Activated T-helper 2 cell treated with anti-CD3 and anti-CD28 coated beads, Interferon-gamma antibody, Interleukin-2, Interleukin-4, amounts not matched to agents 10 μg/mL and 5 μg/mL and 100 μg/mL, durations not matched to agents 14 hours and 24 hours and 36 hours (primary cell): ENCODE measurements at places on chromosomes 1 and 21.
A peak's percentile ranks its signal among the peaks of the same experiment; 100 is the strongest.

DNA sequence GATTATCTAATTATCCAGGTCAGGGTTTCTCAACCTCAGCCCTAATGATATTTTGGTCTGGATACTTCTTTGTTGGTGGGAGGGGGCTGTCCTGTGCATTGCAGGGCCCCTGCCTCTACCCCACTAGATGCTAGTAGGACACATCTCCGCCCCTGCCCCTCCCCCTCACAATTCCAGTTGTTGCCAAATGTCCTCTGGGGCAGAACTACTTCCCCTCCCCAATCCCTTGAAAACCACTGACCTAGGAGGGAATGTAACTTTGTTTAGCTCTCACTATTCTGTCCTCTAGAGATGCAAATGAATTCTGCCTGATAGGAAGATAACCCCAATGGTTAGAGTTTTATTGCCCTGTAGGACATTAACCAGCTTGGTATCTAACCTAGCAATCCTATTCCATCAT is 8.1 kb downstream of the CACNA1S start:
- DNase-seq: no peak
- H3K27me3 ChIP-seq: peaks cover 1% of the 10 kb centered on the region
- H3K4me3 ChIP-seq: no peak overlapping the region
- H3K4me1 ChIP-seq: no peaks in the 10 kb centered on the region
- no peak overlapping the region for H3K27ac ChIP-seq

DNA sequence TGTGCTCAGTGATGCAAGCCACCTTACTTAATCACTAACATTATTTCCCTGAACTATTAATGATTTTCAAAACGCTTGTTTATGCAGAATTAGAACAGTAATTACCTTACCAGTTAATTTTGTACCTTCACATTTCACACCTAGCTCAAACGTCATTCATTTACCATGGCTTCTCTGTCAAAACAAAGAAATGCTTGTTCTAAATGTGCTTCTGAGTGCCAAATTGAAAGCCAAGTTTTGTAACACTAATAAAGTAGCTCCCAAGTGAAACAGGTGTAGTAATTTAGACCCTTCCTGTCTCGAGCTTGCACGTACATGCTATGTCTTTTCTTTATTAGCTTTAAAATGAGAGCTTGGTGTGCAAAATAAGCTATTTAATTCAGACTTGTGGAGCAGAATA is 533.7 kb upstream of the PKN2 start:
- H3K4me3 ChIP-seq: no peak overlapping the region
- no peaks in the 10 kb centered on the region for H3K27me3 ChIP-seq
- no peaks in the 10 kb centered on the region for H3K4me1 ChIP-seq
- no peak overlapping the region for H3K27ac ChIP-seq
- DNase-seq: no peak

DNA sequence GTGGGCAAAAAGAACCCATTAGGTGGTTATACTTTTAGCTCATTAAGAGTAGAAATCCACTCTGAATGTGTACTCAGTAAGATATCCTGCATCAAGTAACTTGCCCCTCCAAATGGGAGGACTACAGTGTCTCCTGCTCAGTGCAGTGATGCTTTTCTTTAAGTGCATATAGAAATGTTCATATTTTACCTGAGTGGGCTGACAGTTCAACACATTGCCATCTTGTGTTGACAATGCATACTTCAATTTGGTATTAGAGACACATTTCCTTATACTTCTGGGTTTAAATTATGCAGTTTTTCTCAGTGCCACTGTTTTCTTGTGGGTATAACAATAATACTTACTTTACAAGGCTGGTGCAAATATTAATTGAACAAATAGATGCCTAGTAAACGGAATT is 318.6 kb upstream of the TMPRSS15 start:
- no peaks in the 10 kb centered on the region for H3K4me1 ChIP-seq
- H3K36me3 ChIP-seq: no peaks in the 10 kb centered on the region
- H3K27me3 ChIP-seq: no peaks in the 10 kb centered on the region
- no peak overlapping the region for H3K4me3 ChIP-seq

- H3K27me3 ChIP-seq: peaks cover 2% of the 10 kb centered on the region
- no peaks in the 10 kb centered on the region for H3K36me3 ChIP-seq
- H3K4me1 ChIP-seq: no peaks in the 10 kb centered on the region
- no peak for DNase-seq
- no peak overlapping the region for H3K27ac ChIP-seq
- no peak overlapping the region for H3K4me3 ChIP-seq
These were observed 321.7 kb upstream of the PLXNA2 start for GRCh38 chr1:208565756-208566440.

- DNase-seq: no peak
- H3K4me3 ChIP-seq: peak overlapping the region; percentile 19
- H3K4me1 ChIP-seq: peaks cover 66% of the 10 kb centered on the region
- H3K27ac ChIP-seq: peak overlapping the region; percentile 85
These were observed 9.0 kb downstream of the ARHGEF2 start for GRCh38 chr1:155969377-155969791.

- H3K27me3 ChIP-seq: peaks cover 1% of the 10 kb centered on the region
- no peak overlapping the region for H3K27ac ChIP-seq
- H3K36me3 ChIP-seq: peaks cover 31% of the 10 kb centered on the region
- H3K4me1 ChIP-seq: peaks cover 11% of the 10 kb centered on the region
- no peak overlapping the region for H3K4me3 ChIP-seq
These were observed 37.1 kb upstream of the SLC30A10 start for GRCh38 chr1:219965285-219966070.

- no peaks in the 10 kb centered on the region for H3K36me3 ChIP-seq
- DNase-seq: no peak
- H3K27me3 ChIP-seq: no peaks in the 10 kb centered on the region
These were observed 35.1 kb upstream of the ADORA3 start for GRCh38 chr1:111538343-111539025.

DNA sequence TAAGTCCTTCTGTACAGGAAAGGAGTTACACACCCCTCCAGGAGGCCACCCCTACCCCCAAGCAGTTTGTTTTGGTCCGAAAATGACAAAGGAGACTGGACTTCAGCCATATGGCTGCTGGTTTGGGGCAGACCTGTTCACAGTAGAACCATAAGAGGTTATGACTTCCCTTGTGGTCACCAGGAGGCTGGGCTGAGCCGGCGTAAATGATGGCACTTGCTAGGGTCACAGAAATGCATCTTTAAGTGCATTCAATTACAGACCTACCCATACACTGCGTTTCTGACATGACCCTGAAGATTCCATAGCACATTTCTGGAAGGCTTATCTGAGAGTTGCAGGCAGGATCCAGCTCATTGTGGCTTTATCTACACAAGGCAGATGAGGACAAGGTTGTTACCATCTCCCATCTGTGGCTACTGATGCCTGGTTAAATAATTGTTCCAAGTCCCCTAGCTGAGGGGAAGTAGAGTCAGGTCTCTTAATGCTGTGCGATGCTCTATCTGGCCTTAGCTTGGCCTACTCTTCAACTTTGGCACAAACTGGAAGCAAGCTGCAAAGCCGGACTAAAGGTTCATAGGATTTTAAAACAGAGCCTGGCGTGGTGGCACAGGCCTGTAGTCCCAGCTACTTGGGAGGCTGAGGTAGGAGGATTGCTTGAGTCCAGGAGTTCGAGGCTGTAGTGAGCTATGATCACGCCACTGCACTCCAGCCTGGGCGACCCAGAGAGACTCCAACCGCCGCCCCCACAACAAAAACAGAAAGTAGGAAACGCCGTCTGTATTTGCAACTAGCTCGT is 1.7 kb upstream of the TRIM67 start:
- H3K27ac ChIP-seq: no peak overlapping the region
- peaks cover 70% of the 10 kb centered on the region for H3K27me3 ChIP-seq
- no peaks in the 10 kb centered on the region for H3K36me3 ChIP-seq
- no peak for DNase-seq

- no peak overlapping the region for H3K27ac ChIP-seq
- no peaks in the 10 kb centered on the region for H3K4me1 ChIP-seq
- DNase-seq: no peak
These were observed 536.6 kb downstream of the RWDD3 start for GRCh38 chr1:95770581-95770980.
